ENCODE measurements at places on chromosomes 3 and 15.
A peak's percentile ranks its signal among the peaks of the same experiment; 100 is the strongest.

DNA sequence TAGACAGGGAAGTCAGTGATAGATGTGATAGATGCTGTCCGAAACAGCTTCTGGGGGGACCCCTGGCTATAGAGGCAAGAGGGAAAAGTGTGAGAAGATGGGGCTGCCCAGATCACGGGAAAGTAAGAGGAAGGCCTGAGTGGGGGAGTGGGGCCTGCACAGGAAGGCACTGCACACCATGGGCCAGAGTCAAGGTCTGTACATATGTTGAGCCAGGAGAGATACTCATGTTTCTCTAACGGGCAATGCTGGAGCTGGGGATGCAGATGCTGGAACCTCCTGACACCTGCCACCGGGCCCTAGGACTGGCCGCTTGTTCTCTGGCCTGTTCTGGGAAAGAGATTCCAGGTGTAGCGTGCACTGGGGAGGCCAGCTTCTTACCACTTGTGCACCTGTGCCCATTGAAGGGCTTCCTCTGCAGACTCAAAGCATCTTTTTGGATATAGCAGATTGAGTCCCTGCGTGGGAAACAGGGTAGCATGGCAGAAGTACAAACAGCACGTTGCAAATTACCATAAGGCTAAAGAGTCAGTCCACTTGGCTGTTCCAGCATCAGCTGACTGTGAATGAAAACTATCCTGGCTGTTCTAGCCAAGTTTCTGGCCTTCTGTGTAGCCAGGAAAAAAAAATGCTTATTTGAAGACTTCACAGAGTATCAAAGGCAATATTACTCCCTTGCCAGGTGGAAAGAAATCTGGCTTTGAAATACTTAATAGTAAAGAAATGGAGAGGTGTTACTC, 77.1 kb upstream of the GSK3B start:
- DNase-seq: no peak

- no peak for DNase-seq
Observed at GRCh38 chr3:181879926-181880325, 168.2 kb downstream of the SOX2 start.

GRCh38 chr3:124565013-124565412, 165.2 kb upstream of the UMPS start:
- DNase-seq: peak; percentile 61

- DNase-seq: no peak
Observed at GRCh38 chr3:66397745-66398144, 103.1 kb downstream of the LRIG1 start.
